Muscle of arm (tissue), 14 donors: ENCODE measurements at places on chromosomes 1 and 21. TPM values are rescaled to one million over a fixed set of nuclear protein-coding genes. Genes with fewer than 3 reads are reported as not detected.

- no peak for DNase-seq
These were observed 62.1 kb downstream of the LRRN2 start for GRCh38 chr1:204623365-204623893.

DNA sequence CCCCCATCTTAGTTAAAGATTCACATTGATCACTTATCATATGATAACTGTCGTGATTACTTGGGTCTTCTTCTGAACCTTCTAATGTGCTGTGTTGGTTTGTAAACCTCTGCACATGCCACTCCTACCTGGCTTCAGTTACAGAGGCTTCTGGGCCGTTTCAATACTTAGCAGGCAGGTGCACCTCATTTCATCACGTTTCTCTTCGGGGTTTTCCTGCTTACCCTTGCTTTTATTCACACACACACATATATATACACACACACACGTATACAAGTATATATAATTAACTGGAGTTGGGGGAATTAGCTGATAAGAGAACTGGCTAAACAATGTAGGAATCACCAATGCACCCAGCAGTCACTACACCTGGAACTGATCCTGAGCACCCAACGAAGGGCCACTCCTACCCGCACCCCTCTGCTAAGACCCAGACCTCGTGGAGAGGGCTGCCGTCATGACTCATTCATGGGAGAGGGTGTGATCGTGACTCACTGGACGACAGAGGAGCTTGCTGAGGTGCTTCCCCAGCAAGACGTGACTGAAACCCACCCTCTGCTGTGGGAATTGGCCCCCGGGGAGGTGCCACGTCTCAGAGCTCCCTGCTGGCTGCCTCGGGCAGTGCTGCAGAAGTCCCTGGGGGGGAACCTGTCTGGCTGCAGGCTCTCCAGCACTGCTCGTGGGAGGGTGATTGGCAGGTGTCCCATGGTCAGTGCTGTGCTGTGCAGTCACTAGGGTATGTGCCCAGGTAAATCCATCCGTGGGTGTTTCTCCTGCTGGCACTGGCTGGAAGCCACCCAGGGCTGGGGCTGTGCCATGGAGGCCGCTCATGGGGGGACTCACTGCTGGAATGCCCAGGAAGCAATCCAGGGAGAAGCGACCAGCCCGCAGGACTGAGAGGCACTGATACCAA lies 166.6 kb downstream of the DYRK1A start:
- no peak for DNase-seq

Gene NT5C1A
- polyA plus RNA-seq, result 4.6 TPM

Gene KRTAP12-2
- polyA plus RNA-seq, result not detected

GRCh38 chr1:244647819-244648218 lies 5.1 kb upstream of the DESI2 start:
- DNase-seq, result no peak

Gene CD5L
- polyA plus RNA-seq, result 0.05 TPM

GRCh38 chr1:13616234-13616633 lies 32.6 kb downstream of the PDPN start:
- DNase-seq, result no peak

DNA sequence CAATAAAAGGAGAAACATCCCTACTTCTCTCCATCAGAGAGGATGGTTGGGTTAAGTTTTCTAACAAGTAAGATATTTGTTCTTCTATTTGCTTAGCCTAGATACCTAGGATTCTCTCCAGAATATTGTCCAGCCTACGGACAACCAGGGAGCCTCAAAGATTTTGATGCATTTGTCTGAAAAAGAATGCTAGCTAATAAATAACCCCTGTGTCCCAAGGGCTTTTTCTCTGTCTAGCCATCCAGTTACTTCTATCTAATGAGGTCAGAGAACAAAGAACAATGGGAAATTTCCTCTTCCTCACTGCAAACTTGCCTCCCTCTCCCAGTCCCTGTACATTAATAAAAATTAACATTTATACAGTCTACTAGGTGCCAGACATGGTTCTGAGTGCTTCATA lies 810 bp downstream of the RGS5 start:
- DNase-seq, result no peak

GRCh38 chr1:53627031-53627430 lies 111.9 kb downstream of the GLIS1 start:
- no peak for DNase-seq

Gene CD2
- 3.1 TPM for polyA plus RNA-seq

DNA sequence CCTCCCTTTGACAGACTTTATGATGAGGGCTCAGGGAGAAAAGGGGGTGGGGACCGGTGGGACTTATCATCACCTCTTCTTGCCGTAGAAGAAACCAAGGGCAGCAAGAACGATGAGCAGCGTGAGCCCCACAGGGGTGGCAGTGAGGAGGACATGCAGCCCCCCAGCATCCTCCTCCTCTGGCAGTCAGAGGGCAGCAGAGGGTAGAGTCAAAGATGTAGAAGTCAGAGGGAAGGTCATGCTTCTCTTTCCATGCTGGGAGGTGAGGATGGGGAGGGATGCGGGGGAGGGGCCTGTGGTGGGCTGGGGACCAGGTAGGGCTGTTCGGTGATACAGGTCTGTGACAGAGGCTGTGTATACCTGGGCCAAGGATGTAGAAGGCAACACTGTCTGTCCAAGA lies 14.8 kb downstream of the INSRR start:
- no peak for DNase-seq

DNA sequence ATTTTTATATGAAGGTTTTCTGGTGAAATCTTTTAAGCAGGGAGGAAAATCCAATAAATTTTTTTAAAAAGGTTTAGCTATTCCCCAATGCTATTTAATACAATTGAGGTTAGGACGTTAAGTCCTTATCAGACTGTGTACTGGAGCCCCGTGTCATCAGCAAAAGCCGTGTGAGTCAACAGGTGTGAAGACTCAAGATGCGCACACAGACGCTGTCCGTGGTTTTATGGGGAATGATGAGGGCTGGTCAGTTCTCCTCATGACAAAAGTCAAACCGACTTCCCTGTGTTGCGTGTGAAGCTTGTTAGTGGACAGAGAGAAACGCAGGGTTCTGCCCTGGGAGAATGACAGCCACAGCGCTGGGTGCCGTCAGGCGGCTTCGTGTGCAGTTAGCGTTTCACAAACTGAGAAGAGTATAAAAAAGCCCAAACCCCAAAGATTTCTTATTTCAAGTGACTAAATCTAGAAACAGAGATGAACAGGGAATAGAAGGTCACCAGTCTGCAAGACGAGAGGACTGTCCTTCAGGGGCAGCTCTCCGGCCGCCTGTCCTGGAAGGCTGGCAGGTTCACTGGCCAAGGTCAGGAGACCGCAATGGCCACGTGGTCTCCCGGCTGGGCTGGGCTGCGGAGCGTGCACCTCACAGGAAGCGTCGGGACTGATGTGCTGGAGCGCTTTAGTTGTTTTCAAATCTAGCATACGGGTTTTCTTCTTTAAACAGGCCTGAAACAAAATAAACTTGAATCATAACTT lies 22.4 kb downstream of the PTTG1IP start:
- no peak for DNase-seq

Gene TRIM45
- polyA plus RNA-seq, result 14.9 TPM

- no peak for DNase-seq
These were observed 5.6 kb upstream of the BSDC1 start for GRCh38 chr1:32399843-32400242.

DNA sequence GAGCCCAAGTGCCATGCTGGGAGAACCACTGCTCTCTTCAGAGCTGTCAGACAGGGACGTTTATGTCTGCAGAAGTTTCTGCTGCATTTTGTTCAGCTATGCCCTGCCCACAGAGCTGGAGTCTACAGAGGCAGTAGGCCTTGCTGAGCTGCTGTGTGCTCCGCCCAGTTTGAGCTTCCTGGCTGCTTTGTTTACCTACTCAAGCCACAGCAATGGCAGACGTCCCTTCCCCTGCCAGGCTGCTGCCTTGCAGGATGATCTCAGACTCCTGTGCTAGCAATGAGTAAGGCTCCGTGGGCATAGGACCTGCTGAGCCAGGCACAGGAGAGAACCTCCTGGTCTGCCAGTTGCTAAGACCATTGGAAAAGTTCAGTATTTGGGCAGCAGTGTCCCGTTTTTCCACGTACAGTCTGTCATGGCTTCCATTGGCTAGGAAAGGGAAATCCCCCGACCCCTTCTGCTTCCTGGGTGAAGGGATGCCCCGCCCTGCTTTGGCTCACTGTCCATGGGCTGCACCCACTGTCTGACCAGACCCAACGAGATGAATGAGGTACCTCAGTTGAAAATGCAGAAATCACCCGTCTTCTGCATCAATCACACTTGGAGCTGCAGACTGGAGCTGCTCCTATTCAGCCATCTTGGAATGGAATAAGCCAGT lies 31.9 kb downstream of the CYP4B1 start:
- no peak for DNase-seq

- DNase-seq, result no peak
These were observed 178.2 kb upstream of the ZNF644 start for GRCh38 chr1:91199988-91200387.

- no peak for DNase-seq
These were observed 37.8 kb upstream of the GBP5 start for GRCh38 chr1:89310505-89310904.

GRCh38 chr1:33374336-33375105 lies 53.6 kb upstream of the A3GALT2 start:
- no peak for DNase-seq
